ENCODE measurements at places on chromosomes 11 and 22. TPM values are rescaled to one million over a fixed set of nuclear protein-coding genes. Genes with fewer than 3 reads are reported as not detected.

- no peak for DNase-seq
These were observed 4.9 kb upstream of the MICAL2 start for GRCh38 chr11:12105471-12105870.

DNA sequence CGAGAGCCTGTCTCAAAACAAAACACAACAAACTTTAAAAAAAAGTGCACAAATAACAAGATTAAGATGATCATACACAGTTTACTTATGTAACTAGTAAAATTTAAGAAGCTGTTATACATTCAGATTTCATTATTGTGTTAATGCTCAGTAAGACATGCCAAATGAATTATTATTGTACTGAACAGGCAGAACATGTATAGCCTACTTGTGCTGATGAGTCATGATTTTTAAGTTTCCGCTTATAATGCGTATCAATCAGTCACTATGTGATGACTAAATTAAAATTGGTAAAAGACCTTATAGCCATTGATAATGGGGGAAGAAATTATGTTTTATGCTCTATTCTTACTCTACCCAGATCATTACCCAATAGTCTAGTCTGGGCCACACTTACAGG lies 20.5 kb upstream of the EXPH5 start:
- no peak for DNase-seq

- DNase-seq = no peak
These were observed 2.4 kb upstream of the SYT8 start for GRCh38 chr11:1832211-1832919.

DNA sequence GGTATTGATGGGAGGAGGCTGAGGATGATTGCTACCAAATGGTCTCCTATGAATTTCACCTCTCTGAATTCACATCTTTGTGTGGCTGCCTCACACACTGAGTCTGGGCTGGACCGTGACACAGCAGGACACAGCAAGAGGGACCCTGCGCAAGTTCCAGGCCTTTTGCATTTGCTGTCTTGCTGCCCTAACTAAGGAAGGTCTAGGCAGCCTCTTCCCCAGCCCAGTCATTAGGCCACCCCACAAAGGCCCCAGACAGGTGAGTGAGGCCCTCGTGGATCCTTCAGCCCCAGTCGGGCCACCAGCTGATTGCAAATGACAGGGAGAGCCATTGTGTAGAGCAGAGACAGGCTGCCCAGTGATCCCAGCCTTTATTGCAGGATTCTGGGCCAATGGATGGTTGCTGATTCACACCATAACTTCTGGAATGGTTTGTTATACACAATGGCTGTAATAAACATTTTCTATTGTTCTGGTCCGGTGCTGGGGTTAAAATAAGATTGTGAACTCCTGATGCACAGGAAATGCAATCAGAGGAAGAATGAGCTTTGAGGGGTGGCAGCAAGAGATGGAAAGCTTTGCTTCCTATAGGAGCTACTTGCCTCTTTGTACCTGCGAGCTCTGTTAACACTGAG lies 28.5 kb upstream of the CSNK2A3 start:
- no peak for DNase-seq

DNA sequence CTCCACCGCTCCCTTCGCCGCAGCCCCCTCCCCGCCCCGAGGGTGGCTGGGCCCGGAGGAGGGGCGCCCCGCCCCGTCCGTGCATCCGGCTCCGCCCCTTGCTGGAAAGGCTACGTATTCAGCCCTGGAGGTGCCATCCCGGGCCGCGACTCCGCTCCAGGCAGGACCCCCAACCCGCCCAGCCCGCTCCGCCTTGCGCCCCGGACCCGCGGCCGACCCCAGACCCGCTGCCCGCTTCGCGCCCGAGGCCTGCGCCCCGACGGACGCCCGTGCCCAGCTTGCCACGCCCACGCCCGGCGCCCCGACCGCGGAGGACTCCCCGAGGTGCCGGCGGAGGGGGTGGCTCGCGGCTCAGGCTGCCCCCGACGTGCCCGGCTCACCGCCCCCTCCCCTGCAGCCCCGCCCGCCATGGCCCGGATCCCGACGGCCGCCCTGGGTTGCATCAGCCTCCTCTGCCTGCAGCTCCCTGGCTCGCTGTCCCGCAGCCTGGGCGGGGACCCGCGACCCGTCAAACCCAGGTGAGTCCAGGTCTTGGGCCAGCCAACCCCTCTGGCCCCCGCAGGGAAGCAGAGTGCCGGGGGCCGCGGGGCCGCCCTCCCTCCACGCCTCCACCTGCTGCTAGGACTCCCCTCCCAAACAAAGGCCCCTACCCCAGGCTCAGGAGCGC lies at the start of gene ADM2:
Gene ADM2 (plus strand): TSS at position 104 of the 667 bp plus-strand sequence. CDS start 305 bp downstream, at position 409.
- no peak for DNase-seq

DNA sequence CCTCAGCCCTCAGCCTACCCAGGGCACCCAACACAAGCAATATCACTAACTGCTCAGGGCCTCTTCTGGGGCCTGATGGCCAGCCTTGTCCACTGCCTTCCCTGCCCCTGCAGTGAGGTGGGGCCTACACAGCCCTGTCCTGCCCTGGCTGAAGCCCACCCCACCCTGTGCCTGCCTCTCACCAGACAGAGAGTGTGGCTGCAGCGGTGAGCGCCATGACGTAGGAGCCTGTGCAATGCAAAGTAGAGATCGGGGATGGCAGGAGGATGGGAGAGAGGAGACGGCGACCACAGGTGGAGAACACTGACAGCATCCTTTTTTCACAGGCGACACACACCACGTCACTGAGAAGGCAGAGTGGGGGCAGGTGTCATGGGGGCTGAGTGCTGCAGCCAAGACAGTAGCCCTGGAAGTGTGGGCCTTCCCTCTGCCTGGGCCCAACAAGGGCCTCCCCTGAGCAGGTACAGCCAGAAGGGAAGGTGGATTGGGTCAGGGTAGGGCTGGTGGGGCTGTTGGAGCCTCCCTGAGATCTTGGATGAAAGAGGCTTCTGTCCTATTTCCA lies 65.3 kb upstream of the CLTCL1 start:
- DNase-seq = no peak

GRCh38 chr11:17077240-17077519 lies 287 bp downstream of the RPS13 start:
- no peak for DNase-seq

- DNase-seq = no peak
These were observed 39.7 kb downstream of the NECTIN1 start for GRCh38 chr11:119689302-119689701.

Gene MS4A3
- total RNA-seq = not detected

Gene CRYBA4
- total RNA-seq = not detected
